T47D (cell line): ENCODE measurements at places on chromosomes 4 and X.

- DNase-seq, result no peak
Measured at GRCh38 chr4:126937342-126937741, 695.4 kb upstream of the INTU start.

GRCh38 chrX:131907488-131908314 is 115.4 kb upstream of the STK26 start:
- no peak for DNase-seq

- no peak for DNase-seq
Measured at GRCh38 chr4:48431401-48431800, 51.7 kb upstream of the SLC10A4 start.

DNA sequence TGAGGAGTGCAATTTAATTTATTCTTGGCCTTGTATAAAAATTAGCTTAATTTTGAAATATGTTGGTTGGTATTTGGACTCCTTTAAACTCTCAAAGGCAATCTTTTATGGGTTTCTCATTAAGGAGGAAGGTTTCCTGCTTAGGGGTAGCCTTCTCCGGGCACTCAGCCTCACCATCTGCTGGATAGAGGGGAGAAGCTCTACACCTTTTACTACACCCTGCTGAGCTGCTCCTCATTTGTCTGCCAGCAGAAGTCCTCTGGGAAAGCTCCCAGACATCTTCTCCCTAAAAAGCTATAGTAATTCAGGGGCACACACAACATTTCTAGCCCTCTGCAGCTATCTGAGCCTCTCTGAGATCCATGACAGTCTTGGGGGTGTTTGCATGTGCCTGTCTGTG is 179.1 kb downstream of the SOWAHB start:
- DNase-seq, result no peak

DNA sequence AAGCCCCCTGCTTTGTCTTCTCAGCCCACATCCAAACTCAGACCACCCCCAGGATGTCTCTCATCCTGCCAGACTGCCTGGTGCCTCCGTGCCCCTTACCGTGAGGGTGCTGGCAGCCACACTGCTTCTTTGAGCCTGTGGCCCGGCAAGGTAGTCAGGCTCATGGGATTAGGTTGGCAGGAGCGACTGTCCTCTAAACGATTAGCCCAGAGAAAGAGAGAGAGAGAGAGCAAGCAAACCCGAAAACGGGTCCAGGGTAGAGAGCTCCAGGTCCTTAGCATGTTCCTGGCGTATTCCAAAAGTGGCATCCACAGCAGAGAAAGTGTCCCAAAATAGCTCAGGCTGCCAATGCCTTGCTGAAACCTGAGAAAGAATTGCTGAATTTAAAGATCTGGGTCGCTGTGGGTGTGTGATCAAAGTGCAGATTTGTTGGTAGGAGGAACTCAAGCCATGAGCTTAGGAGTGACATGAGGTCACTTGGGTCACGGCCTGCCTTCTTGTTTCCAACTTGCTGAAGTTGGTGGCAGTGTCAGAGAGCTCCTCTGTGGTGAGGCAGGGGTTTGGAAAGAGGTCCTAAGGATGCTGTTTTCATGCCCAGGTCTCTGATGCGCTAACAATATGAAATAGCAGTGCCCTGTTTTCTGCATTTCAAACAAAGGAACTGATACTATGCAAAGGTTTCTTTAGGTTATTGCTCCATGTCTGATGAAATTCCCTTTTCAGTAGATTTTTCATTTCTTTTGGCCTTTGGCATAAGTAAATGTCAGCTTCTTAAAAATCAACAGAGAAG is 81.6 kb downstream of the RTL9 start:
- DNase-seq, result no peak

- DNase-seq, result no peak
Measured at GRCh38 chr4:74062953-74063352, 24.5 kb upstream of the CXCL3 start.

DNA sequence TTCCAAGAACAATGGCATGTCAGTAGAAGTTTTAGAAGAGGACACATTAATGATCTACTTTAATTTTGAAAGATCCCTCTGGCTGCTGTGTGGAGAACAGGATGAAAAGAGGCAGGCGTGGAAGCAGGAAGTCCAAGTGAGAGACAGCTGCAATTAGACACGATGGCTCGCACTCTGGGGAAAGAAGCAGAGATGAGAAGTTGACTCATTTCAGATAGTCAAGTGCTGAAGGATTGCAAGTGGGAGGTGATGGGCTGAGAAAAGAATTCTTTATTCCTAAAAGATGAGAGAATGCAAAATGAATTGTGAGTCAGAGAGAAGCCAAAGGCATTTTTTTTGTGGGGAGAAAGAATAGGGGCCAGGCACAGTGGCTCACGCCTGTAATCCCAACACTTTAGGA is 16.5 kb downstream of the RXFP1 start:
- no peak for DNase-seq

GRCh38 chr4:150423503-150423902 is 158.4 kb upstream of the MAB21L2 start:
- no peak for DNase-seq

GRCh38 chrX:149937871-149938426 is 342 bp downstream of the EOLA2 start:
- DNase-seq, result no peak

GRCh38 chr4:42816880-42817400 is 75.6 kb upstream of the GRXCR1 start:
- DNase-seq, result no peak

GRCh38 chr4:81606801-81607501 is 135.2 kb upstream of the RASGEF1B start:
- DNase-seq, result no peak

- no peak for DNase-seq
Measured at GRCh38 chr4:14958436-14958835, 43.8 kb upstream of the CPEB2 start.

- DNase-seq, result no peak
Measured at GRCh38 chrX:68832516-68833447, 4.0 kb downstream of the EFNB1 start.

DNA sequence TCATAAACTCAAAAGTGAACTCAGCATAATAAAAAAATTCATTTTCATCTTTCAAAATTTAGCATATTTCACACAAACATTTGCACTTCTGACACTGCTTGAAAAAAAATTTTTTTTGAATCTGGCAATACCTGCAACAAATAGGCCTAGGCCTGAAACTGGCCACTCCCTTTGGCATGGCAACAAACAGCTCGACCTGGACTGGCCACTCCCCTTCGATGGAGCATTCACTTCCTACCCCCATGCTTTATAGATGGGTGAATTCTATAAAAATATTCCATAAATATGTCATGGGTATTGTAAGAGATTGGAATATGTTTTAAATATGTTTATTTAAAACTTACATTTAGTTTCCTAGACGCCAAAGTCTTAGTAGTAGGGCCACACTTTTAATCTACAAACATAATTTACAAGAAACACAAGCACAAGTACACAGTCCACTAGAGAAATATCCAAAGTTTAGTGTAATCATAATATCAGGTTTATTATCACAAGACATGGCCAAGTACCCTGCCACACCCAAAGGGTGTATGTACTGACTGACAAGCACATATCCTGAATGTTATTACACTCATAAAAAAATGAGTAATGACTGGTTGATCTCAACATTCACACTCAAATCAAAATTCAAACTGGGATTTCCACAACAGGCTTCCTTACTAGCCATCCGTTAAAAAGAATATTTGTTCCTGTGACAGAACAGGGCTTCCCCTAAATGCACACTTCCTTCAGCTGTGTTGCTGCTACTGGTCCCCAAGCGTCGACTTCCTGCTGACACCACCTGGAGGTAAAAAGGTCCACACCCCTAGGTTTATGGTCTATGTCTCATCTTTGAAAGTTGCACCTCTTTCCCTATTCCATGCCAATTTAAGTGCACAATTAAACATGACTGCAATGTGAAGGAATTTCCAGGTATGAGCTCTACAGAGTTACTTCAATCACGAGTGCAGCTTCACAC is 271.5 kb downstream of the NR3C2 start:
- no peak for DNase-seq

DNA sequence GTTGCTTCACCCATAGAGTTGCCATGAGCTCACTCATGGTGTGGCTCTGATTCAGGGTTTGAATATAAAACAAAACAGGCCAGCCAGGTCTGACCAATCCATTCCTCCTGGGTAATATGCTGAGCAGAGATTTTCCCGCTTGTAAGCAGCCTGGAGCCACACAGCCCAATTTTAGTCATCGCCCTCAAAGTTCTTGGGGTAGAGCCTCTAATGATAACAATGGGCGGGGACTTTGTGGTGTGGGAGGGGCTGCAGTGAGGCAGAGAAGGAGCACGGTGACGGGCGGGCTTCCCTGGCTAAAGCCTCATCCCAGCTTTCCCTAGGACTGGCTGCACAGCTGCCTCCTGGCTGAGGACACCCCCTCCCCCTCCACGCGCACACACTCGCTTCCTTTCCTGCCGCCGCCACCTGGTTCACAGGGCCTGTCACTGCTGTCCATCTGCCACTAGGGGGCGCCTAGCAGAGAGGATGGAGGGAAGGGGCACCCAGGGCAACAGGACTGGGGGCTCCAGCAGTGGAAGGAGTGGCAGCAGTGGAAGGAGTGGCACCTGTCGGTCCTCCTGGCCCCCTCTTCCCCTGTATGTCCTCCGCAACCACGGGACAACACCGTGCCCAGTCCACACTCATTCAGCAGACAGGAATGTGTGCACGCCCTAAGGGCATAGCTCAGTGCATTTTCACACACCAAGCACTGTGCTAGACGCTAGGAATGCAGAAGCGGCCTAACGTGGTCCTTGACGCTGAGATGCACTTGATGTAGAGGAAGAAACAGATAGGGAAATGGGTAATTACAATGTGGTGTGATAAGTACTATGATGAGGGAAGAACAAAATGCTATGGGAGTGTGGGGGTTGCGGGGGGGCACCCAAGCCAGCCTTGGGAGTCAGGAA is 26.8 kb downstream of the PRPS1 start:
- peak; percentile 38 for DNase-seq

GRCh38 chr4:181647396-181648147 is 595.6 kb upstream of the TENM3 start:
- DNase-seq, result no peak

- no peak for DNase-seq
Measured at GRCh38 chr4:166318810-166319525, 445.9 kb downstream of the TLL1 start.

DNA sequence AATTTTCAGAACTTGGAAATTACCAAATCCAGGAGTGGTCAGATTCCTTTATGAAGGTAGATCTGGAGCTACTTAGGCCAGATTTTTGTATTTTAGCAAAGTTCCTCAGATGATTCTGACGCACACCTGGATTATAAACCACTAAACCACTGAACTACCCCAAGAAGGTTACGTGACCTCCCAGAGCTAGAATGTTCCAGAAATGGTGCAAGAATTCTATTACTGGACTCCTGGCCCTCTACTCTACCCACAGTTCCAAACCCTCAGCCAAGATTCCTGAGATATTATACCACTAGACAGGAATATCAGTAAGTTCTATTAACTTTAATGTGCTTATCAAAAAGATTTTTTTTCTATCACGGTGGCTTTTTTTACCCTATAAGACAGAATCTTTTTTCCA is 67.1 kb downstream of the ABCG2 start:
- DNase-seq, result no peak

- DNase-seq, result no peak
Measured at GRCh38 chr4:27084685-27085361, 224.2 kb downstream of the STIM2 start.

- DNase-seq, result no peak
Measured at GRCh38 chrX:145881175-145881995, 63.8 kb downstream of the SLITRK2 start.

GRCh38 chrX:27797575-27797974 is 10.2 kb upstream of the MAGEB10 start:
- DNase-seq, result no peak

- DNase-seq, result no peak
Measured at GRCh38 chr4:7415927-7416686, 18.6 kb downstream of the PSAPL1 start.

DNA sequence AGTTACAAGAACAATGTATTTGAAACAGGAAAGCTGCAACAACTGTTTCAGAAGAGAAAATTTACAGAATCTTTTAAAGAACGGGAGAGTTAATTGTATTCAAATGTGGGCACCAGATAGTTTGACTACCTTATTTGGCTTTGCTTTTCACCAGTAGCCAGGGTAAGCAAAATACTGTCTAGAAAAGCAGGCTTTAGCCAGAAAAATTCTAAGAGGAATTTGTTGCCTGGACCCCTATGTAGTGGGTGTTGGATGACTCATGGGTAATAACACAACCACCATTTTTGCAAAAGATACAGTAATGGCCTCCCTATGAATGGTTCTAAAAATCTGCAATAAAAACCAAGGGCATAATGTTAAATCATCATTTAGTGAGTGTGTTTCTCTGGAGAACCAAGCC is 233.4 kb upstream of the ANXA3 start:
- no peak for DNase-seq

DNA sequence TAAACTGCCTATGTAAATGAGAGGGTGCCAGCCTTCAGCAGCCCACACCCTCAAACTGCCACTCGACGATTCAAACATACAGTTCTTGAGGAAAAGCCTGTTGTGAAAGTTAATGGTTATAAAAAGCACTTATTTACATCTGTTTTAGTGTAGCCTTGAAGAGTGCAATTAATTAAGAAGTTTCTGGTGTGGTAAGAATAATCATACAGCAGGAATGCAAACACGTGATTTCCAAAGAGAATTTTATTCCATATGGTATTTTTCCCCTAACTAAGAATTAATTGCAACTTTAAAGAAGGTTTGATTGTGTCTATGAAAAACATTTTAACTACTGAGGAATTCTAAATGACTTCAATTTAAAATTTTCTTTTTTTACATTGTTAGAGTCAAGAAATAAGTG is 176.3 kb upstream of the PITX2 start:
- no peak for DNase-seq

- DNase-seq, result no peak
Measured at GRCh38 chr4:2902126-2902525, 58.5 kb downstream of the ADD1 start.

GRCh38 chrX:109776432-109776831 is 43.4 kb upstream of the ACSL4 start:
- DNase-seq, result no peak

GRCh38 chr4:38310446-38311043 is 350.3 kb downstream of the PTTG2 start:
- peak; percentile 40 for DNase-seq

DNA sequence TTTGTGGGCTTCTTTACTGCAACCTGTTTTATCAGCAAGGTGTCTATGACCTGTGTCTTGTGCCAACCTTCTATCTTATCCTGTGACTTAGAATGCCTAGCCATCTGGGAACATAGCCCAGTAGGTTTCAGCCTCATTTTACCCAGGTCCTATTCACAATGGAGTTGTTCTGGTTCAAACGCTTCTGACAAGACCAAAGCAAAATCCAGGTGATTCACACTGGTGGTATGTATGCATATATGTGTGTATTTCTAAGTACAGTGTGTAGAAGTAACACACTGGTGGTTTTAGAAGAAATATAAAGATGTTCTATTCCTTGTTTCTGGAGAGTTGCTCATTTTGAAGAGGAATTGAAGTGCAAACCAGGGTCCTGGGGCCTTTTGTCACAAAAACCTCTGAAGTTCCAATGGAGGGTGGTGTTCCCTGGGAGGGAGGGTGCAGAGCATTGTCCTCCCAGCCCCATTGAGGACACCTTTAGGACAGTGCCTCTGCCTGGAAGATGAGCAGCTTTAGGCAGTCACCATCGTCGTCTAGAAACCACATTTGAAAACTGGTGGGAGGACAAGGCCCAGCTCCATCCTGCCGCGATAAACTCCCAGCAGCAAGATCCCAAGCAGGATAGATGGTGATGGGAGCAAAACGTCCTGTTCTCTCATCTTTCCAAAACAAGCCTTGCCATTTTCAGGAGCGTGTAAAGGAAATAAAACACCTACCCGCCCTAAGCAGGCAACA is 191.4 kb downstream of the TSPAN5 start:
- DNase-seq, result no peak

- no peak for DNase-seq
Measured at GRCh38 chr4:174018236-174018635, 265.2 kb downstream of the FBXO8 start.

GRCh38 chrX:20481632-20482031 is 214.9 kb upstream of the RPS6KA3 start:
- DNase-seq, result no peak
